ENCODE measurements at places on chromosomes 16 and 17. TPM values are rescaled to one million over a fixed set of nuclear protein-coding genes. Genes with fewer than 3 reads are reported as not detected.

DNA sequence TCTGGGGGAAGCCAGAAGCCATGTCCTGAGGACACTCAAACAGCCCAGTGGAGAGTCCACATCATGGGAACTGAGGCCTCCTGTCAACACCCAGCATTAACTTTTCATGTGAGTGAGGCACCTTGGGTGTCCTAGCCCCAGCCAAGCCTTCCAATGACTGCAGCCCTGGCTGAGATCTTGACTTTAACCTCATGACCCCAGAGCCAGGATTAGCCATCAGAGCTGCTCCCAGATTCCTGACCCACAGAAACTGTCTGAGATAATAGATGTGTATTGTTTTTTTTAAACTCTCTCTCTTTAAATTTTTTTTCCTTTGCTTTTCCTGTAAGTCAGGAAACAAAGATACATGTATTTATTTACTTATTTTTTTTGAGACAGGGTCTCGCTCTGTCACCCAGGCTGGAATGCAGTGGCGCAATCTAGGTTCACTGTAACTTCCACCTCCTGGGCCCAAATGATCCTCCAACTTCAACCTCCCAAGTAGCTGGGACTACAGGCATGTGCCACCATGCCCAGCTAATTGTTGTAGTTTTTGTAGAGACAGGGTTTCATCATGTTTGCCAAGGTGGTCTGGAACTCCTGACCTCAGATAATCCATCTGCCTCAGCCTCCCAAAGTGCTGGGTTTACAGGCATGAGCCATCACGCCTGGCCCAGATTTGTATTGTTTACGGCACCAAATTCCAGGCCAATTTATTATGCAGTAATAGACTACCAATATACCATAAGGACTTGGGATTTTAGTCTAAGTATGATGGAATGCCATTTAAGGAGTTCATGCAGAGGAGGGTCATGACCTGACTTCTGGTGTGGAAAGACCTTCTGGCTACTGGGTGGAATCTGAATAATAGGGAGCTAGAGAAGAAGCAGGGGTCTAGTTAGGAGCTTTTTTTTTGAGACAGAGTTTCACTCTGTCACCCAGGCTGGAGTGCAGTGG lies 14.0 kb upstream of the TMEM94 start:
- DNase-seq: no peak

DNA sequence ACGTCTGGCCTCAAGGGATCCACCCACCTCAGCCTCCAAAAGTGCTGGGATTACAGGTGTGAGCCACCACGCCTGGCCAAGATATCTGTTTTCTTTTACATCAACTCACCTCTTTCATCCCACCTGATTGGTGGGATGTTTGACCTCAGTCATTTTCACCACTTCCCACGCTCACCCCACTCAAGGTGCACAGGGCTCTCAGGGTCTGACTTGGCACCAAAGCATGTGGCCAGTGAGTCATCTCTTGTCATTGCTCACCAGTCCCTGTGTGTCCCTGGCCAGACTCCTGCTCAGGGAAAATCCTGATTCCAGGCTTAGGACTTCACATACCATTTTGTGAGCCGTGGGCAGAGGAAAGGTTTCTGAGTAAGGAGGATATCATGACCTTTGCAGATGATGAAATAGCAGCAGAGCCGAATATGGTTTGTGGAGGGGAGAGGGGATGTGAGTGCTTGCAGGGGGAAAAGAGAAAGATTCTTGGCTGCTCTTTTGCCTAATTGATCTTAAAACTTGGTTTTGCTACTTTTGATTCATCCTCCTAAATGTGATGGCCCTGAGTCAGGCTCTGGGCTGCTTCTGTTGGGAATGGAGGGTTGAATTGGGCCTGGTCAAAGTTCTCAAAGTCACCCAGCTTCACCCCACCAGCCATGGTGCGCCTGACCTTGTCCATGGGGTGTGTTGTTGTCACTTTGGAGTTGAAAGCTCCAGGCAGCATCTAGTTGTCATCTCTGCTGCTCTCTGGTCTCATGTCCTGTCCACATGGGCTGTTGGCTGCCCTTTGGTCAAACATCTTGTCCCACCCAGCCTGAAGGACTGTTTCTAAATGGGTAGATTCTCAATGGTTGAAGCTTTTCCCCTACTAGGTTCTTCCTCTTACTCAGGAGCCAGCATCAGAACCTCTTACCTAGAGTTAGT lies 6.0 kb upstream of the KCNH6 start:
- DNase-seq: no peak

DNA sequence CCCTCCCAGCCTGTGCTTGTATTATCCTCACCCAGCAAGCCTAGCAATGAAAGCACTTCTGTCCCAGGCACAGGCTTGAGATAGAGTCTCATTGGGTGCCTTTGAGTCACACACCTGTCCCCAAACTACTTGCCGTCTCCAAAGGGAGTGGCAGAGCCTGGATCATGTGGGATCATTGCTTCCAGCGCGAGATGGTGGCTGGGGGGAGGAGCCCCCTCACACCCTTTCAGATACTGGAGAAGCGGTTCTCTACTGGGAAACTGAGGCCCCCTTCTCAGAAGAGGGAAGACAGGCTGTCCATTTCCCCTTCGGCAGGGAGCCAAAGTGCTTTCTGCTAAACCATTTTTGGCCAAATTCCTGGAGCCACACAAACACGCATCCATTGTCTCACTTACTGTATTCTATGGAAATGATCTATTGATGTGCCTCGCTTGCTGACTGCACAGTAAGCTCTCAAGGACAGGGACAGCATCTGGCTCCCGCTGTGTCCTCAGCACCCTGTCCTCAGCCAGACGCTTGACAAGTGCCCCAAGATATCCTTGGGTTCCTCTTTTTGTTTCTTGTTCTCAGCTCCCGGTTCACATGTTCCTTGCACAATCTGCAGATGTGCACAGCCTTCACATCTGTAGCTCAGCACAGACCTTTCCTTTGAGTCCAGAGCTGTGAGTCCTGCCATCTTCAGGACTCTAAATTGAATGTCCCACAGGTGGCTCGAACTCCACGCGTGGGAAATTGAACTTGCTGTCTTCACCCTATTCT lies 26.0 kb upstream of the DLX3 start:
- DNase-seq: no peak

DNA sequence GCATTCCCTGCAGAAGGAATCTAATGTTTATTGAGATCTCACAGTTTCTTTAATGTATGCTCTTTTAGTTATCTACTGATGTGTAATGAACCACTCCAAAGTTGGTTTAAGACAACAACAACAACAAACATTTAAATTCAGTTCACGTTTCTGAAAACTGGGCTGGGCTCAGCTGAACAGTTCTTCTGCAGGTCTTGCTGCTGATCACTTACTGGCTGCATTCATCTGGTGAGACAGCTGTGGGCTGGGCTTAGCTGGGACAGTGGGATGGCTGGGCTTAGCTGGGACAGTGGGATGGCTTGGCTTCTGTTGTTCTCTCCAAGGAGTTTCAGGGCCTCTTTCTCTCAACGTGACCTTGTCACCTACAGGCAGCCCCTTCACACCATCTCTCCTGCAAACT lies 544.3 kb upstream of the CDH5 start:
- no peak for DNase-seq

DNA sequence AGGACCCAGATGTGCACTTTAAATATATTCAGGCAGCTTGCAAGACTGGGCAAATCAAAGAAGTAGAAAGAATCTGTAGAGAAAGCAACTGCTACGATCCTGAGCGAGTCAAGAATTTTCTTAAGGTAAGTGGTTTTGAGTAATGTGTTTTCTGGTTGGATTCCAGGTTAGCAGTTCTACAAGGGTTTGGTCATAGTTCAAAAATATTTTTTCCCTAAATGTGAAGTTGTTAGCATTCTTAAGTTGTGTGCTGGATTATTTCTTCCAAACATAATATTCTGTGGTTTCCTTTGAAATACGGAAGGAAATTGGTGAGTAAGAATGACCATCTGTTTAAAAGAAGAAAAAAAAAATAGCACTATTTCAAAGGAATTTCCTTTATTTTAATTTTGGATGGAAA lies 38.4 kb downstream of the PTRH2 start:
- DNase-seq: no peak

GRCh38 chr17:68387435-68388218 lies 69.7 kb downstream of the WIPI1 start:
- no peak for DNase-seq

GRCh38 chr17:21027031-21027430 lies 15.8 kb downstream of the USP22 start:
- DNase-seq: no peak

DNA sequence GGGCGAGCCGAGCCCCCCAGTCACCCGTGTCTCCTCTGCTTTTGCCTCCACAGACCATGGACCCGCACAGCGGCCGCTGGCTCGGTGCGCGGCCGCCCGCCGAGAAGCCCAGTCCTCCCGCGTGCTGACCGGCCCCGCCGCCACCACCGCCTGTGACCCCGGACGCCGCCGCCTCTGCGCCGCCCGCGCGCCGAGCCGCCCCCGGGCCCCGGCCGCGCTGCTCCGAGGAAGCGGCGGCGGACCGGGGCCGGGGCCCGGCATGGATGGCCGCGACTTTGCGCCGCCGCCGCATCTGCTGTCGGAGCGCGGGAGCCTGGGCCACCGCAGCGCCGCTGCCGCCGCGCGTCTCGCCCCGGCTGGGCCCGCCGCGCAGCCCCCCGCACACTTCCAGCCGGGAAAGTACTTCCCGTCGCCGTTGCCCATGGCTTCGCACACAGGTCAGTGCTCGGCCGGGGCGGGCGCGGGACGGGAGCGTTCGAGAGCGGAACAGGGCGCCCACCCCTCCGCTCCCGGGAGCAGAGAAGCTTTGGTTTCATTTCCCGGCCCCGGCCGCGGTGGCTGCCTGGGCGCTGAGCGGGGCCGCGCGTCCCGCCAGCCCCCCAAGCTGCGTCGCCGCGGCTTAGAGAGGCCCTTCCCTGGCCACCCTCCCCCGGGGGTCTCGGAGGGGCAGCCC lies 4.4 kb downstream of the BAHCC1 start:
- DNase-seq: no peak

DNA sequence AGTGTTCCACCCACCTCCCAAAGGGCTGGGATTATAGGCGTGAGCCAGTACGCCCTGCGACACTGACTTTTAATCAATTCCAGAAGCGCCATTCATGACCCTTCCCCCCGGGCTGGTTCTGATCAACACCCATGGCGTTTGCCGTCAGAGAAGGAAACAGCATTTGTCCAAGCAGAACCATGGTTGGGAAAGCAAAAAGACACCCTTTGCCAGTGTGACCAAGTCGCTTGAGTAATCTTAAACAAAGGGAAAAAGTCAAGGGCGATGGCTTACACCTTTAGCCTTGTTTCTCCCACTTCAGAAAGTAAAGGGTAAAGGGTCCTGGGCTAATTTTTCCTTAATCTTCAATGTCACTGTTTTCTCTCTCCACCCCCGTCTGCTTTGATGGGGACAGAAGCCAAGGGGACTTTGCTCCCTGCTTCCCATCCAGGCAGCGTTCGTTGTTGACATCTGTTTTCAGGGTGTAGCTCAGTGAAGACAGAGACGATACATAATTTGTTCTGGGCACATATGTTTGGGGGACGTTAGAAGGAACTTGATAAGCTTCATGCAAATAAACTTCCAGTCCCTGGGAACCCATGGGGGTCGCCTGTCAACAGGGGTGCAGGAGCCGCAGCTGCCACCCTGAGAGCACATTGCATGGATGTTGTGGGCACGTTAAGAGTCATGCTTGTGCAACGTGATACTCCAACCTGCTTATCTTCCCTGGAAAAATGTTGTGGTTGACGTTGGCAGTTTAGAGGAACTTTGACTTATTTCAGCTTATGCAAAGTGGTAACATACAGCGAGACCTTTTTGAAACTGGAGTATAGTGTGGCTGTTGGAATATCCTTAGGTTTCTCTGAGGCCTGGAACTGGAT lies 50.6 kb upstream of the TANGO6 start:
- no peak for DNase-seq

GRCh38 chr16:74666010-74666421 lies 661 bp downstream of the RFWD3 start:
- DNase-seq: no peak

DNA sequence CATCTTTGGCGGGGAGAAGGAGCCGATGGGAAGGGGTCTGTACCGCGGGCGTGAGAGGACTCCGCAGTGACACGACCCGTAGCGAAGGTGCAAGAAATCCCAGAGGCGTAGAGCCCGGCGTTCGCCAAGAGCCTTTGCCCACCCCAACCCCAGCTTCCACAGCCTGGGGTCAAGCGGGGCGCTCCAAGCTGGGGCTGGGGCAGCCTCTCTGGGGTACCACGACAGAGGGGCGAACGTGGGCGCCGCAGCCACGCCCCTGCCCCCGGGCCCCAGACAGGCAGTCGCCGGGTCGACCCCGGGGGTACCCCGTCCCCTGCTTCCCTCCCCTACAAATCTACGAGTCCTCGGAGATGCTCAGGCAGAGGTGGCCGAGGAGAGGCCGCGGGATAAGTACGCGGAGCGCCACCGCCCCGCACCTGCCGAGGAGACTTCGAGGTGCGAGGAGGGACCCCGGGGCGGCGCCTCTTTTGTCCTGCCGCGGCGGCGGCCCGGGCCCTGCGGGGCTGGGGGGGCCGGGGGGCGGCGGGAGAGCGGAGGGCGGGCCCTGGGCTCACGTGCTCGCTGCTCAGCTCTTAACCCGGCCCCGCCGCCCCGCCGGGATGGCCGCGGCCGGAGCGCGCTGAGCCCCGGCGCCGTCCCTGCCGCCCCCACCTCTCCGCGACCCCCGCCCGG lies at the start of gene ADAM11:
Gene ADAM11, plus strand, starts transcription at position 575 of the 672 bp plus-strand sequence. CDS start 212 bp downstream, outside the sequence.
- peak; percentile 82 for DNase-seq

- no peak for DNase-seq
Observed at GRCh38 chr16:56909527-56909979, 22.4 kb upstream of the HERPUD1 start.

GRCh38 chr16:87747626-87748414 lies 18.0 kb downstream of the KLHDC4 start:
- DNase-seq: no peak

DNA sequence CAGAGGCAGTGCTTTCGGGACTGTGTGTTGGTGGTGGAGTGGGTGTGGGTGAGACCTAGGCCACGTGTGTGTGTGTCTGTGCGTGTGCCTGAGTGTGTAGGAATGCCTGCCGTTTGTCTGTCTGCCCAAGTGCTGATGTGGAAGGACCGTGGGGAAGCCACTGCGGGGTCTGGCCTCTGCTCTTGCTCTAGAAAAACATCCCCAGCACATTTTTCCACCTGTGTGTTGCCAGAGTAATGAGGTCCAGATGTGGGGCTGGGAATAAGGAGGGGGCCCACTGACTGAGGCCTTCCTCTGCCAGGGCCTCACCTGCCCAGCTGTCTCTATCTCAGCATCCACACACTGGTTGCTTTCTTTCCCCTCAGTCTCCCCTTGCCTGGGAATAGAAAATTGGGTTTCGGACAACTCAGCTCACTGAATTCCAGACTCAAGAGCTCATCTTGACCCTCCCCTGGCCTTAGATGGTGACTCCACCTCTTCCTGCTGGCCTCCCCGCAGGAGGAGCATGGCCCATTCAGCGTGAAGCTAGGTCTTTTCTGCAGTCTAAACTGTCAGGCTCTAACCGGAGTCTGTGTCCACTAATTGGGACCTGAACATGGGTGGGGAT lies 7.6 kb downstream of the SGCA start:
- DNase-seq: no peak

- DNase-seq: no peak
Observed at GRCh38 chr16:64428463-64429113, 693.3 kb downstream of the CDH11 start.

Gene ERN1
- 3.7 TPM for total RNA-seq

Gene DVL2
- total RNA-seq: 53.4 TPM

Gene KRTAP2-1
- not detected for total RNA-seq

Gene CDH1
- 1.6 TPM for total RNA-seq

Gene PRKCA
- 24.9 TPM for total RNA-seq

Gene NKD1
- total RNA-seq: 2.4 TPM

Gene KCNJ2
- total RNA-seq: 13.5 TPM

Gene SLC12A3
- not detected for total RNA-seq

Gene OR4D1
- total RNA-seq: under 0.01 TPM

Gene KRT32
- not detected for total RNA-seq

Gene TNFRSF17
- 2.0 TPM for total RNA-seq
